ENCODE measurements at places on chromosomes 3 and 15.

DNA sequence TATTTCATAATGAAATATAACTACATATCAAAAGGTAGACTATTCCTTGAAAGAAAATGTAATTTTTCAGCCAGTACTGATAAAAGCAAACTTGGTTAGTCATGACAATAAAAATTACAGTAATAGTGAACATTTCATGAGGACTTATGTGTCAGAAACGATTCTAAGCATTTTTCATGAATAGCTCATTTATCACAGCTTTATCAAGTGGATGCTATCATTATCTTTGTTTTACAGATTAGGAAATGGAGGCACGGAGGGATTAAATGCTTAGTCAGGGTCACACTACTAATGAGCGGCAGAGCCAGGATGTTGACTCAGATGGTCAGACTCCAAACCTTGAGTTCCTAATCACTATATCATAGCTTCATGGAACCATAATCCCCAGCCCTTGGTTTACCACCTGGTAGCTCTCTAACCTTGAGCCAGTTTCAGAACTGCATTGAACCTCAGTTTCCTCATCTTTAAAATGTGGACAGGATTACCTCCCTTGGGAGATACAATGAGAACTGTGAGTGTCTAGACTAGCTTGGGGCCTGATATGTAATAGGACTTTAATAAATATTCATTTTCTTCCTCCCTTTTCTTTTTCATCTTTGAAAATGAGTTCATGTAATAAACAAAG is 85.4 kb downstream of the TNIK start:
- DNase-seq = no peak

GRCh38 chr3:54917174-54917573 is 10.7 kb downstream of the LRTM1 start:
- DNase-seq = no peak

DNA sequence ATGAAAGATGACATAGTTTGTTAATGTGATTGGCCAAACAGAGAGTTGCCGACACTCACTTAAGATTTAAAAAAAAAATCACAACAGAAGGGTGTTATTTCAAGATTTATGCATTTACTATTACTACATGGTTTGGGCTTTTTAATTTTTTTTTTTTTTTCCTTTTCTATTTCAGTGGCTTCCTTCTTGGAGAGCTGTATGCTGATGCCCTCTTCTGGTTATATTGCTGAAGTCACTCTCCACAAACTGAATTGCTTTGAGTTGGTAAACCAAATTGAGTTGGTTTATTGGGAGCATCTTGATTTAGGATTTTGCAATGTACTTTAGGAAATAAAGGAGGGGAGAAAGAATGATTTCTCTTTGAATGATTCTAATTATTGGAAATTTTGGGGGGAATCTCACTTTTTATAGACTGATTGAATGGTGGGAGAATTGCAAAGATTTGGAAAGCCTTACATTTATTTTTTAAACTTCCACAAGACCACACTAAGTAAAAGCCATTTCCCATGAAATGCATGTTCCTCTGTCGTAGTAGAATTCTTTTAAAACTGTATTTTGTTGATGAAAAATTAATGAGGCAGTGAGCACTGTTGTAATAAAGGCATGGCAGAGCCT is 186.6 kb upstream of the FEZF2 start:
- no peak for DNase-seq

DNA sequence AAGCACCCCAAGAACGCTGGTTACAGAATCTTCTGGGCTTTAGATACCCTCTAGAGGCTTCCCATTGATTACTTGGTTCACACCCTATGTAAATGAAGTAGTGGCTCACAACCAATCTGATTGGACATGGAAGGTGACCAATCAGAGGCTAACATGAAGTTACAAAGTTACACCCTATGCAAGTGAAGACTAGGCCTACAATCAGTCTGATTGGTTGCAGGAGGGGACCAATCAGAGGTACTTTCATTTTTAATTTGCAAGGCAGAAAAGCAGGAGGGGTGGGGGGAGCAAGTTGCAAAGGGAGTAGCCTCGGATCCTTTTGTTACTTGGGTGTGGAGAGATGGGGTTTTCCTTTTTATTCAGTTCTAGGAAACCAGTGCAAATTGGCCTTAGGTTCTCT is 11.1 kb upstream of the RTP2 start:
- no peak for DNase-seq

DNA sequence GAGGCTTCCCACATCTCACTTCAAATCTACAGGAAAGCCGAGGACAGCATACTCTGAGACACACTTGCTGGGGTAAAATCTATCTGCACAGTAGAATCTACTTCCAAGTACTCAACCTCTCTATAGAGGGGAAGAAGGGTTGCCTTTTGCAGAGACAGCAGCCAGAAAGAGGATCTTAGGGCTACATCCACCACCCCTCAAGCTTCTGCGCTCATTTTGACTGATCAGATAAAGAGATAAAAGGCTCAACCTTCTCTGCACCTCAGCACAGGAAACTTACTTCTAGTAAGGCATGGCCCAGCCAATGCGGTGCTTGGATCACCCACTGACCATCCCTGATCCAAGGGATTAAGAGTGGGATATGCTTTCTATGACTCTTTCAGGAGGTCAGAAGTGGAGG is 6.9 kb upstream of the SLC9A9 start:
- no peak for DNase-seq

DNA sequence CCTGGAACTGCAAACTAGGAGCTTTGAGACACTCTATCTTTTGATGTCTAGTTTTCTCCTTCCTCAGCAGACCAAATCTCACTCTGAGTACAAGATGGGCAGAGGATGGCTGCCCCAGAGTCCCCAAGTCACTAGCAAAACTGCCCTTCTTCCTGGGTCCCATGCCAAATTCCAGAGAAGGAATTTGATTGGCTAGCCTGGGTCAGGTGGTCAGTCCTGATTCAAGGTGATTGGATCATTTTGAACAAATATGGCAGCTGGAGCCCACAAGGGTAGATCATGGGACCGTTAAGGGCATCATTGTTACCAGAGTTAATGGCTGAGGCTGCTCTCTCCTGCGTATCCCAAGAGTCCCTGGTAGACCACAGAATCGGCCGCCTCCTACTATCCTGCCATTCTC is 21.7 kb downstream of the SLC6A1 start:
- no peak for DNase-seq

DNA sequence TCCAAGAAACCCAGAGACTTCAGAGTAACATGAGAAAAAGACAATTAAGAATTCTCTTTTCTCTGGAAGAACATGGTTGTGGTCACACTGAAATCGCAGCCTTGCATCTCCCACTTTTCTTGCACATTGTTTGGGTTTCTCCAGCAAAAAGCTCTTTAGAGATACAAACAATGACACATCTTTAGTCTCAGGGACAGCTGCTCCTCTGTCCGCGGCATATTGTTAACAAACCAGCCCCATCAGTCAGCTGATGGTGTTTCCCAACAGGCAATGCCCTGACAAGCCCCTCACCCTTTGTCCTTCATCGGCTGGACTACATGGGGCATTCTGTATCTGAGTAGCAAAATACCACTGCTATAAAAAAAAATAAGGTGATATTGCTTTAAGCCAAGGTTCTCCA is 53.4 kb downstream of the UMPS start:
- no peak for DNase-seq

GRCh38 chr15:91142106-91142744 is 42.2 kb downstream of the SV2B start:
- no peak for DNase-seq

DNA sequence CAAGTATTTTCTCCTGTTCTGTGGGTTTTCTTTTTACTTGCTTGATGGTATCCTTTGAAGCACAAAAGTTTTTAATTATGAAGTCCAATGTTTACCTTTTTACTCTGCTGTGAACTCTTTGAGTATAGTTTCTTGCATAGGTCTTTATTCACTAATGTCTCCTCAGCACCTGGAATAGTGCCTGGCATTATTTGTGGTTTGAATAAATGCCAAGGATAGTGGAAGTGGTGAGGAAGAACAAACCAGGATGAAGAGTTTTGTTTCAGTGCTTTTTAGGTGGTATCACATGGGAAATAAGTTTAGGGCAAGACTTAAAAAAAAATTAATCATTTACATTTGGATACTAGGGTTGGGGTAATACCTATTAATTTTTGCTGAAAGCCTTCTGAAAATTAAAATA is 25.7 kb downstream of the GPD1L start:
- DNase-seq = no peak

GRCh38 chr3:99012051-99012450 is 110.6 kb upstream of the DCBLD2 start:
- DNase-seq = no peak

- no peak for DNase-seq
Observed at GRCh38 chr15:99275525-99276128, 24.3 kb downstream of the LRRC28 start.

DNA sequence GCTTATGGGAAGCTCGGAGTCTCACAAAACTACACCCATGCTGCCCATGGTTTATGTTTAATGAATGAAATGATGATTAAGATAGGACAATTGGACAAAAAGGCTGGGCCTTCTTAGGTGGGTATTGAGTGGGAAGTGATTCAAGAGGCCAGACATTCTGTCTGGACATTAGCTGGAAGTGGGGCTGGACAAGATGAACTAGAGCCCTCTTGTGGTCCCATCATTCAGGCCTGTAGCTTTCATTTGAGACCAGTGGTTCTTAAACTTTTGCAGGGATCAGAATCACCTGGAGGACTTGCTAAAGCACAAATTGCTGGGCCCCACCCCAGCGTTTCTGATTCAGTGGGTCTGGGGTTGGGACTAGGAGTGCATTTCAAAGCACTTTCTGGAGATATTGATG is 290.4 kb upstream of the CTDSPL start:
- DNase-seq = no peak

GRCh38 chr3:59774634-59775033 is 724.8 kb upstream of the CFAP20DC start:
- no peak for DNase-seq

GRCh38 chr3:123768480-123769355 is 115.4 kb downstream of the MYLK start:
- no peak for DNase-seq

- DNase-seq = no peak
Observed at GRCh38 chr3:90180096-90180495, 1072.7 kb downstream of the EPHA3 start.

DNA sequence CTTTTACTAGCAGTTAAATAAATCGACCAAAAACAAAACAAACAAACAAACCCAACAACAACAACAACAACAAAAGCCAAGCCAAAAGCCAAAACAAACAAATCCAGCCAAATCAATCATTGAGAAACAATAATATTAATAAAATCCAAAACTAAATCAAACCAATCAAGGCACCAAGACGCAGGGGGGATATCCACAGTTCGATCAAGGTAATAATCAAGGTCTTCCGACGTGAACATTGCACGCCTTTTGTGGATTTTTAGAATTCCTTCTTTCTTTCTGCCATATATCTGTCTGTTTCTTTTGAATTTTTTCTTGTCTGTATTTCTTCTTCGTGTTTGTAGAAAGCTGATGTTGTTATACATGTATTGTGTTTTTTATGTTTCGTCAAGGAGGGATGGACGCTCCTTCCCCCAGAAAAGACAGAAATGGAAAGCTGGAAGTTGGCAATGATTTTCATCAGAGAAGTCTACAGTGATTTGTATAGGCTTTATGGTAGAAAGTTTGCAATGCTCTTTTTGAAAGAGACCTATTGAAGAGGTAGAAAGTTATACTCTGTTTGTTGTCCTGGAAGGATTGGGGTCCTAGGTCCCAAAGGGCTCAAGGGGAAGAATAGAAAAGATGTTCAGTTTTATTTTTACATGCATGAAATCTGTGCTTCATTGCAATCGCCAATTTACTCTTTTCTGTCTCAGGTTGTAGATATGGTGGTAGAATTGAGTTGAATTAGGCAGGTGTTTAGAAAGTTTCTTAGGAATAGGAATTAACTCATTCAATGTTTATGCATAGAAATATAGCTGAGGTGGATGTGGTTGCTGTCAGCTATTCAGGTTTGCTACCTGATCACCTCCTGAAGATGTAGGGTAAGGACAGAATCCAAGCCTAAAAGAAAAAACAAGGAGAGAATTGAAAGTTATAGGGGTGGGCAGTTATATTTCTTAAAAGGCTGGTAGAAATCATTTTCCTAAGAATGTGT is 1.2 kb downstream of the ARPP21 start:
- DNase-seq = no peak

- no peak for DNase-seq
Observed at GRCh38 chr3:39104961-39105686, 2.3 kb downstream of the GORASP1 start.

- DNase-seq = no peak
Observed at GRCh38 chr3:103918336-103918735, 1448.4 kb upstream of the ALCAM start.

GRCh38 chr15:23532024-23532423 is 33.5 kb upstream of the MKRN3 start:
- no peak for DNase-seq

GRCh38 chr3:169104972-169105371 is 558.5 kb downstream of the MECOM start:
- DNase-seq = no peak

- DNase-seq = no peak
Observed at GRCh38 chr3:143109861-143110260, 9.7 kb upstream of the CHST2 start.

DNA sequence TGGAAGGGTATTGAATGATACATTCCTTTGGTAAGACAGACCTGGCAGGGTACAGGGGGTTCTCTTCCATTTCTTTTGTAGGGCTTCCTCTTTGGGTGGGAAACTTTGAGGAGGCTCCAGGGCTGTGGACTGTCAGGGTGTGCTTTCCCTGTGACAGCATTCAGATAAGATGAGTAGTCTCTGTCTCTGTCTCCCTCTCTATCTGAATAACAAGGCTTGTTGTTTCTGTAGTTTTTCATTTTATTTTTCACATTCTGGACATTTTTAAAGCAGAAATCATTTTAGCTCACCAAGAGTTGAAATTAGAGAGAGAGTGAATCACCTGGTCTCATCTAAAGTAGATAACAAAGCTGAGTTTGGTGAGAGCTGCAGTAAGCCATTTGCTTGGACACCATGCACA is 100.8 kb upstream of the TPM1 start:
- DNase-seq = no peak

All from stimulated activated CD4-positive, alpha-beta T cell treated with anti-CD3 and anti-CD28 coated beads, Interleukin-1b, Interleukin-23, amount 100 ng/mL, for 1 hour (primary cell).